ENCODE measurements at places on chromosomes 3 and 15.

DNA sequence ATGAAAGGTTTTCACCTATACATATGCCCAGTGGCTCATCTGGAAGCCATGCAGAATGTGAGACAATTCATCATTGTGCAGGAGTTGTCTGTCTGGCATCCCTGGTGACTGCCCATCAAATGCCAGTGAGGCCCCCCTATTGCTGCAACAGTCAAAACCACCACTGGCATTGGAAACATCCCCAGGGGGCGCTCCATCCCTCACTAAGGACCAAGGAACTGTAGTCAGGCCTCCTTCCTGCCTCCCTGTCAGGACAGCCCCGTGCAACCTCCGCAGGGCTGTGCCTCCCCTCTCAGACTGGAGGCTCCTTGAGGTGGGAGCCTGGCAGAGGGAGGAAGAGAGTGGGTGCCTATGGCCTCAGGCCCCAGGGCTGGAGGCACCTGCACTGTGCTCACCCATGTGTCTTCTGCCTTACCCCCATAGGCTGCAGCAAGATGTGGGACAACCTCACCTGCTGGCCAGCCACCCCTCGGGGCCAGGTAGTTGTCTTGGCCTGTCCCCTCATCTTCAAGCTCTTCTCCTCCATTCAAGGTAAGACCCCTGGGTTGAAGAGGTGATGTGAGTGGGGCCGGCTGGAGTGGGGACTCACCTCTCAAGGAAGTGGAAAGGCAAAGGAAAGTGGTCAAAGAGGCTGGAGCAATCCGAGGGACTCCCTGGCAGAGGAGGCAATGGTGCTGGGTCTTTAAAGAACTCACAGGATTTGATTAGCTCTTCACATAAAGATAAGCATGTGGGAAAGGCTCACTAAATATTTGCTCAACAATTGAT, 16.5 kb downstream of the VIPR1 start:
- no peak for DNase-seq

GRCh38 chr3:27125821-27126501, 243.2 kb downstream of the NEK10 start:
- no peak for DNase-seq

DNA sequence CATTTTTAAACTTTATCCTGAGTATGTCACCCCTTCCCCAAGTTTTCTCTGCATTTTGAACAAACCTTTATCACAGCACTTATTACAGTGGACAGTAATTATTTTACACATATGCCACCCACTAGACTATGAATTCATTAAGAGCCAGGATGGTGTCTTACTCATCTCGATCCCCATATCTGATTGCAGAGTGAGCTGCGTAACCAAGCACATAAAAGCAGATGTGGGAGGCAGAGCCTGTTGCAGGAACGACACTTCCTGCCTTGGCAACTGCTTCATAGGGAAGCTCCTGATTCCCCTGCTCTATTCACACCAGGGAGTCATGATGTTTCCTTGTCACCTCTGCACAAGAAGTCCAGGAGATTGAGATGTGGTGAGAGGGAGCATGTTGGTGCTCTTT, 91.1 kb downstream of the MINAR1 start:
- DNase-seq = no peak

- DNase-seq = no peak
Measured at GRCh38 chr3:67856718-67857117, 202.3 kb upstream of the SUCLG2 start.

DNA sequence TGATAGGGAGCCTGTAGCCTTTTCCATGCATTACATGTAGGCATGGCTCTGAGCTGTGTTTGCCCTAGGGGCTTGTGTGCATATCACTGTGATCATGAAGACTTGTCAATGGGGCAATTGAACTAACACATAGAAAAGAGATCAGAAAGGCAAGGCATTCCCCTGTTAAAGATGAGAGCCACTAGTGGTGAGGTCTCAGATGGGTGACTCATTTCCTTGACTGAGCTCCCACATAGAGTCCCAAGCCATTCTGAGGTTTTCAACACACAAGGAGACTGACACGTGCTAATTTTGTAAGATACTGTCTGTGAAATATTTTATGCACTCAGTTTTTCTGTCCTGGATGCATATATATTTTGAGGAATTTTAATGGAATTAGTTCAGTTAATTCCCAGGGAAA, 53.8 kb downstream of the SAMMSON start:
- no peak for DNase-seq

GRCh38 chr15:71591057-71591456, 219.3 kb upstream of the NR2E3 start:
- DNase-seq = no peak

DNA sequence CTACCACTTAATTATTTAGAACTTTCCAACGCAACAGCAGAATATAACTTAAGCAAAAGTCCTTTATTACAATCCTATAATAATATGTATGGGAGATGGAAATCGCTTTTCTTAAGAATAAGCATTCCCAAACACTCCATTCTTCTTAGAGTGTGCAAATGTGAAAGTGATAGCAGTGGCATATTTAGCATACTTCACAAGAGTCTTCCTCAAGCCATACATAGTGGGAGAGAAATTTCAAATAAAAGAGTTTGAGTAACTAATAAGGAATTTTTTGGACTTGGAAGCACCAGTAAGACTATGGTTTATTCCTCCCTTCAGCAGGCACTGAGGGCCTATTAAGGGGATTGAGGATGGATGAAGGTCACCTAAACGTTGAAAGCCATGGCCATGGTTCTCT, 22.1 kb upstream of the BNC1 start:
- DNase-seq = no peak

- peak; percentile 95 for DNase-seq
Measured at GRCh38 chr3:11600501-11601282, 43.0 kb downstream of the VGLL4 start.

DNA sequence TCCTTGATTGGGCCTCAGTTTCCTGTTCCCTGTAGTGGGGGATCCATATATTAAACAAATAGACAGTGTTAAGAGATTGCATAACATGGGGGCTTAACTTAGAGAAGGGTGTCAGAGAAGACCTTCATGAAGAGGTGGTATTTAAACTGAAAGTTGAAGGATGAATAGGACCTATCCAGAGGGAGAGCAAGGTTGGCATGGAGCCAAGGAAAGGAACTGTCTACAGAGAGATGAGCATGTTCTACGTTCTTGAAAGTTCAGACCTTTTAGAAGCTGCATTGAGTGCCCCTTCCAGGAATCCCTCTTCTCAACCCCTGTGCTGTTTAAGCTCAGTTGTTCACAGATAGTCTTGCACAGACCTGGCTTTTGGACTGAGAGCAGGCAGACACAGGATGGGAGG, 2.4 kb downstream of the HTD2 start:
- no peak for DNase-seq

DNA sequence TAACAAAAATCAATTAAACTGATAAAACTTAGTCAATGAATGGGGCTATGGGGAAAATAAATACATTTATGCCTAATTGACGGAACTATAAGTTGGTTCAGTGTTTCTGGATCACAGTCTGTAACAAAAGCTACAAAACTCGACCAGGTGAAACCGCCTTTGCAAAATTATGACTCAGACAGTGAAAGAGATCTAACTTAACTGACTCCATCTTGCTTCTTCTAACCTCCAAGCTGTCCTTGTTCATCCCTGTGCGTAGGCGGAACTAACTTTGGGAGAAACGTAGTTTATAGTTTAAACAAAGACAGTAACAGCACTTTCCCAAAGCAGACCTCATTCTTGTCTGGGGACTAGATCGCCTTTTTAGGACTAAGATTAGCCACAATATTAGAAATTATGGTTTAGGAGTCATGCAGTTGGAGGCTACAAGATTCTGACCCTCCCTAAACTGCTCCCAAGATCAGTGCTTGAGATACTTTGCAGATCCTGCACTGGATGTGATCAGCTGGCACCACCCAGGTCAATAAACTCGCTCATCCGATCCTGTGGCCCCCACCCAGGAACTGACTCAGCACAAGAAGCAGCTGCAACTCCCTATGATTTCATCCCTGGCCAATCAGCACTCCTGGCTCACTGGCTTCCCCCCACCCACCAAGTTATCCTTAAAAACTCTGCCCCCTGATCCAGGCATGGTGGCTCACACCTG, 7.2 kb upstream of the MFGE8 start:
- DNase-seq = peak; percentile 57

DNA sequence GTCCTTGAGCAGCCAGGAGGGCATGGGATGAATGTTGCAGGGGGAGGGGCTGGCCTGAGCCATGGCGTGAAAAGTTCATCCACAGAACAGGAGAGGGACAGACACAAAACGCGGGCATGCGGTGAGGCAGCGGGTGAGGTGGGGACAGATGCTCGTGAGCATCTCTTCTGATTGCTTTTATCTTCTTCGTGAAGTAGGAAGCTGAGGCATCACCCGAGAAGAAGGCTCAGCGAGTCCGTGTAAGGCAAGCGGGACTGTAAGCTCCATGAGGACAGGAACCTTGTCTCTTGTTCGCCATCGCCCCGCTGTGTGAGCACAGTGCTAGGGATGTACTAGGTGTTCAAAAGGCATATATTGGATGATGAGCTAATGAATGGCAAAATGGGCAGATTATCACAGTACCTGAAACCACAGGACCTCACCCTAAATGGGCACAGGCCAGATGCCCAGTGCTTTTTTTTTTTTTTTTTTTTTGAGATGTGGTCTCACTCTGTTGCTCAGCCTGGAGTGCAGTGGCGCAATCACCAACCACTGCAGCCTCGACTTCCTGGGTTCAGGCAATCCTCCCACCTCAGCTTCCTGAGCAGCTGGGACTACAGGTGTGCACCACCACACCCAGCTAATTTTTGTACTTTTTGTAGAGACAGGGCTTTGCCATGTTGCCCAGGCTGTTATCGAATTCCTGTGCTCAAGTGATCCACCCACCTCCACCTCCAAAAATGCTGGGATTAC, 46.8 kb downstream of the CPN2 start:
- no peak for DNase-seq

DNA sequence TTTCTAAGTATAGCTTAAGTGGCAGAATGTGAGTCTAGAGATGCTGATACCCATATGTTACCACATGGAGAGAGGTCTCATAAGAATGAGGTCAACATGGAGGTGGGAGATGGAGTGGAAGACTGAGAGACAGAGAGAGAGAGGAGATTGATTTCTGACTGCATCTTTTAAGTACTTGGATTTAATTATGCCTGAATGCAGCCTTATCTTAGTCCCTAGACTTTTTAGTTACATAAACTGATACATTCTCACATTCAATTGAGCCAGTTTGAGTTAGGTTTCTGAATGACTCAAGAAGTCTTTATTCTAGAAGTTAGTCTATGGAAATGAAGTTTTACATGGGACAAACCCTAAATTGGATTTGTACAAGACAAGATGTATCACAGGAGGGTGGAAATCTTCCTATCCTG, 58.5 kb upstream of the TNFSF10 start:
- DNase-seq = no peak

DNA sequence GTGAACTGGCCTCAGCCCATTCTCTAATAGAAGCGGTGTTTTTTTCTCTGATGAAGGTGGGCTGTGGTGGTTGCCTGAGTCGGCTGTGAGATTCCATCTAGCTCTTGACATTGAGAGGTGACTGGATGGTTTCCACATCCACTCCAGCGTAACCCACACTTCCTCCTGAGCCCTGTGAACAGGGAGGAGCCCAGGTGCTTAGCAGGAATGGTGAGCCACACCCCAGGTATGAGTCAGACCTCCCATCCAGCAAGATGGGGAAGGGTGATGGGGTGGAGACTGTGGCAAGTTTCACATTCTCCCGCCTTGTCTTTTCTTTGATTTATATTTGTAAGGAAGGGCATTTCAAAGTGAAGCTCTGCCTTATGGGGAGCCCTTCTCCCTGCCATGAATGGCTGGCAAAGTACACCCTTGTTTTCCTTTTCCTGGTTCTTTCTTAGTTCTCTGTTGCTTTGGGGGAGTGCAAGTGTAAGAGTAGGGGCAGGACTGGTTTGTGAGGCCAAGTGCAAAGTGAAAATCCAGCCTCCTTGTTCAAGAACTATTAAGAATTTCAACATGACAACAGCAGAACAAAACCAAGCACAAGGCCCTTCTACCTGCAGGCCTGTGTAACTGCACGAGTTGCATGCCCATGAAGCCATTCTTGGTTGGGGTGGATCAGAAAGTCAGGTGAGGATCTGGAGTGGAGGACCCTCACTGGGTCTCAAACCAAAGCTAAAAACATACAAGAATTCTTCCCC, 4.6 kb upstream of the TPRG1 start:
- no peak for DNase-seq

DNA sequence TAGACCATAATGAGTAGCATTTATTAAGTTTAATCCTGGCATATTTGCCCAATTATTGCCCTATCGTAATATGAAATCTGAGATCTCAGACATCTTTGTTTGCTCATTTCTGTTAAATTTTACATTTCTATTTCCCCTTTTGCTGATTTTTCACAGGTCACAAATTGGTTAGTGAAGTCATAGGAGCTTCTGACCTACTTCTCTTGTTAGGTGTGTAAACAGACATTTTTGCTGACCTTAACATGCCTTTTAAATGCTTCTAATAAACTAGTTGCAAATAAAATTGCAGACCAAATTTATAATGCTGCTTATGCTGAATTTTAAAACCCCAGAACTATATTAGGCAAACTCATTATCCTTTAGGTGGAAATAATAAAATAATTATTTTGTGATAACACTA, 24.6 kb downstream of the OPA1 start:
- no peak for DNase-seq

DNA sequence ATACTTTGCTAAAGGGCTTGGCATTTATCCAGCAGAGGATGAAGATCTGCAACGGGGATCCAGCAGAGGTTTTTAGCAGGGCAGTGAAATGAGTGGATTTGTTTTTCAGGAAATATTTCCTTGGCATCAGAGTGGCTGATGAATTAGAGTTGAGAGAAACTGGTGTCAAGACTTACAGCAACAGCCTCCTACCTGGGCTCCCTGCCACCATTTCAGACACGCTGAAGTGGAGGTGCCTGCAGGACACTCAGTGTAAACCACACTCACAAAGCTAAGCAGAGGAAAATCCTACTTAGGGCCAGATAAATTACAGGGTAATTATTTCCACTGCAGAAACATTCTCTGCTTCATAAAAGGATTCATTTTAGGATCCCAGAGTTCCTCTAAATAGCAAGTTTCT, 519.7 kb downstream of the FGF12 start:
- DNase-seq = no peak

GRCh38 chr15:61175024-61175423, 54.1 kb downstream of the RORA start:
- DNase-seq = no peak

DNA sequence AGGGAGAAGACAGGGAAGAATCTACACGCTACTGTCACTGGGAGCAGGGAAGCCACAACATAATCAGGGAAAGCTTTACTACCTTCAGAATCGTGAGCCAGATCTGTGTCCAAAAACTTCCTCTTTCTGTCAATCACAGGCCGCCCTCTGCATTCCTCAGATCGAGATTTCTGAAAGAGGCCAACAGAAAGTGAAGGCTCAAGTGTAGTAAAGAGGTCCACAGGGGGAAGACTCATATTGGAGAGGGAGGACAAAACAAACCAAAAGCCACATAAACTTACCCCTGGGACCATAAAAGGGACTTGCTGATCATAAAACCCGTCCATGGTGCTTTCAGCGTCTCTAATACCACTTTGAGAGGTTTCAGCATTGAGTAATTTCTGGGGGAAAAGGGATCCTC, 3.3 kb downstream of the ETV5 start:
- no peak for DNase-seq
